DMS153 (cell line): ENCODE measurements at places on chromosomes 2 and 18.

DNA sequence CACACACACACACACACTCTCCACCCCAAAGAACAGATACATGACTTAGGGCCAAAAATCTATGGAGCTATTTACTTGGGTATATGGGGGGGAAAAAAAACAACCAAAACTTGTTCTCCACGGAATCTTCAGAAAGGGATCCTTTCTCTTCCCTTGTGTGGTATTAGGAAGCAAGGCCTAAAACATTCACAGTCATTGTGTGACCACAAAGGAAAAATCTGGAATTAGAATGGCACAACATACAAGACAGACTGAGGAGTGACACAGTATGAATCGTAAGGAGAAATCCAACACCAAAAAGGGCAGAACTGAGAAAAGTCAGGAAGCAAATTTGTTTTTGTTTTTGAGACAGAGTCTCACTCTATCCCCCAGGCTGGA is 70.3 kb downstream of the ASXL2 start:
- no peak for DNase-seq

- no peak for DNase-seq
Measured at GRCh38 chr2:181300600-181301291, 156.4 kb upstream of the ITGA4 start.

- DNase-seq = no peak
Measured at GRCh38 chr18:59481436-59481835, 122.4 kb upstream of the LMAN1 start.

DNA sequence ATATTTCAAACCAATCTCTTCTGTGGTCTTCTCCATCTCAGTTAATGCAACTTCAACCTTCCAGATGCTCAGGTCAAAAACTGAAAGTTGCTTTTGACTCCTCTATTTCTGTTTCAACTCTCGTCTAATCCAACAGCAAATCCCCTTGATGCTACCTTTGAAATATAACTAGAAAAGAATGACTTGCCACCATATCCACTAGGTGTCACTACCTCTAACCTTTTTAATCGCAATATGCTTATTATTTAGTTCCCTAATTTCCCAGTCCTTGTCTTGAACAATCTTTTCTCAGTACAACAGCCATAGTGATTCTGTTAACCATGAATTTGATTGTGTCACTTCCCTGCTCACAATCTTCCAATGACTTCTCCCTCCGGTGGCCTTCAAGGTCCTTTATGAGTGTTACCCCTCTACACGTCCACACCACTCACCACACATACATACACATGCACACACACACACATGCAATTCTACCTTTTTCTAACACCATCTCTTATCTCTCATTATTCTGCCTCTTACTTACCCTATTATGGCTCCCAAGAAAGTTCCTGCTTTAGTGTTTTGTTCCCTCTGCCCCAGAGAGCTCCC is 245.5 kb upstream of the KCNJ3 start:
- no peak for DNase-seq

DNA sequence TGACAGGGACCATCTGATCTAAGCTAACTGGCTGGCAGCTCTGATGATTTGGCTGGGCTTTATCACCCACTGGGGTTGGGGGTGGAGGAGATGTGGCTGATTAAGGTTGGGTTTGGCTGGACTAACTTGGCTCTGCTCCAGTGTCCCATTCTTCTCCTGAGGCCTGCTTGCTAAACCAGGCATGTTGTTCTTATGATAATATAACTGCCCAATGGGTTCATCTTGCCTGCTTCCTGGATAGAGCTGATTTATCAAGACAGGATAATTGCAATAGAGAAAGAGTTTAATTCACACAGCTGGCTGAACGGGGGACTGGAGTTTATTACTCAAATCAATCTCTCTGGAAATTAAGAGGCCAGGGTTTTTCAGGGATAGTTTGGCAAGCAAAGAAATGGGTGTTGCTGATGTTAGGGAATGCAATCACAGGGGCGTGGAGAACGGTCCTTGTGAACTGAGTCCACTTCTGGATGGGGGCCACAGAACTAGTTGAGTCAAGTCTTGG is 150.4 kb downstream of the PTH2R start:
- peak; percentile 54 for DNase-seq

- DNase-seq = no peak
Measured at GRCh38 chr2:193409951-193410350, 1215.2 kb upstream of the TMEFF2 start.

DNA sequence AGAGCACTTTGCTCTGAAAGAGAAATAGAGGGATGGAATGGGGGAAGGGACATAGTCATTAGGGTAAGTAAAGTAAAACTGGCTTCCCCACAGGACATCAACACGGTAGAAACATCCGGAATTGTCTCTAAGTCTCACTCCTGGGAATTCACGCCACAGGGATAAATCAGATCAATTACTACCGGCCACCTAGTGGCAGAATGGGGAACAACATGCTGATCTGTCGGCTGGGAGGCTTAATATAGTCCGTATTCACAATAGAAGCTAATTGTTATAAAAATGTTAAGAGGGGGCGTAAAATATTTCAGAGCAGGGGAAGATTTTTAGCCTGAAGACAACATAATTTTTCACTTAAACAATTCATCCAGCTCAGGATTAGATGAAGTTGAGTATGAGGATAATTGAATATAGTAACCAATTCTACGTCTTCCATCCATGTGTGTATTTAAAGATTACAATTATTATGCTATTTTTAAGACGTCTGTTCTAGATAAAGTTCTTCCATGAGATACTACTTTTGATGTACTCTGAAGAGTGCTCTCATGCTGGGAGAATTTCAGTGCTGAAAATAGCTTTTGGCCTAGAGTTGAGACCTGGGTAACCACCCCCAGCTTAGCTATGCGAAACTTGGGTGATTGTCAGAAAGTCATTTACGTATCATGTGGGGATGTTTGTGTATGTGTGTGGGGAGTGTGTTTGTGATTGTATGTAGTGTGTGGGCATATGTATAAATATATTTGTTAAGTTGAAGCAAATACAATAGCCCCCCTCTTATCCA is 65.7 kb downstream of the LRRTM1 start:
- DNase-seq = no peak

DNA sequence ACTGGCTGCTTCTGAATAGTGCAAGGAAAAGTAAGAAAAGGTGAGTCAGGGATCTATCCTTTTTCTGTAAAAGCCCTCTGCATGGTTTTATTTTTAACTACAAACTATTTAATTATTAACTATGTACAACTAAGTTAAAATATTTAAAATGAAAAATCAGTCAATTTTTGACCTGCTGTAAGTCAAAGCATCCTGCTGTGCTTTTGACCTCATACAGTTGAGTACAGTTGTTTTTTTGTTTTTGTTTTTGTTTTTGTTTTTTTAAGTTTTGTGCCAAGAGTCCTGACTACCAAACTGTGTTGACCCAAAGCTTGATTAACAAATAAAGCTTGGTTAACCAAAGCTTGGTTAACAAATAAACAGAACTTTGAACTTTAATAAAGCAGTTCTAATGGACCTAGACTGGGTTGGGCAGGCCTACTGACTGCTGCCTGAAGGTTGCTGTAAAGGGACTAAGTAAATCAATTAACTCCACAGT is at the start of gene ACMSD:
TSS of gene ACMSD (plus strand) at position 474 of the 478 bp plus-strand sequence. CDS start 67 bp downstream, outside the sequence.
- DNase-seq = no peak

DNA sequence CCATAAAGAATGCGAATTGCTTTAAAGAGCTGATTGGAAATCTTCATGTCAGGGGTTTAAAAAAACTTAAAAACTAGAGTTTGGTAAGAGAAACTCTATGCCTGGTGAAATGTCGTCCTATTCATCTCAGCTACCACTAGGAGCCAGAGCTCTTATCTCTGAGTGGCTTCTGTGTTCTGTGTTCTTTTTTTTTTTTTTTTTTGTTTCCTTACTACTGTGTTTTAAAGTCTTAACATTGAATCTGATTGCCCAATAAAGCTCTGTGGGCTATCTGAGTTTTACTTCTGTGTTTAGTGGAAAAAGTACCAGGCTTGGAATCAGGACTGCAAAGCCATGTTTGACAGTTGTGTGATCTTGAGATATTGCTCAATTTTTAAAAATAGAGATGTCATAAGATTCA is 494.8 kb downstream of the RIT2 start:
- DNase-seq = no peak

DNA sequence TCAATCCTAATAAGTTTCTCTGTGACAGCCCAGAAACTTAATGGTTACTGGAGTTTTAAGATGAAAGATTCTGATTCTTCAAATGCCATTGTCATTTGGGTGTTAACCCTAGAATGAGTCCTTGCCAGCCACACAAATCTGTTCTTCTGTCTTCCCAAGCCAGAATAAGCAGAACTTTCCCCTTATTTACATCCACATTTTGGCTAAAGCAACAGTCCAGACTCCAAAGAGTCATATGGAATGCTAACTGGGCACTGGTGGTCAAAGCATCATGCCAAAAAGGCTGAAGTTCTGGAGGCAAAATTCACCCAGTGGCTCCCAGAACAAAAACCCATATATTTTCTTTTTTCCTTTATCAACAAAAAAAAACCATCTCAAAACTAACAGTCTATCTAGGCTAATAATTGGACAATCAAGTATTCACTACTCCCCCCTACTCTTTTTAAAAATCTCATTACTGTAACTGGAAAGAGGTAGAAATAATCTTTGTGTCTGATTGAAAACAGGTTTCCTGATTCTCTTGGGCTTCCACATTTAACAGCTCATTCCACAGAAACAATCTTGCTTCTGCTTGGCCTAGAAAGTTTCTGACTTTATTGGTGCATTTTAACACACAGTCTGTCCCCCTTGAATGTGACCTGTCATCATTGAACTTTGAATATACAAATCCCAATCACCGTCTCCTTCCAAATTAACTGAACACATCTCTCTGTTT is 89.6 kb upstream of the SETBP1 start:
- DNase-seq = no peak

- peak; percentile 24 for DNase-seq
Measured at GRCh38 chr2:46309052-46309953, 12.1 kb downstream of the EPAS1 start.

DNA sequence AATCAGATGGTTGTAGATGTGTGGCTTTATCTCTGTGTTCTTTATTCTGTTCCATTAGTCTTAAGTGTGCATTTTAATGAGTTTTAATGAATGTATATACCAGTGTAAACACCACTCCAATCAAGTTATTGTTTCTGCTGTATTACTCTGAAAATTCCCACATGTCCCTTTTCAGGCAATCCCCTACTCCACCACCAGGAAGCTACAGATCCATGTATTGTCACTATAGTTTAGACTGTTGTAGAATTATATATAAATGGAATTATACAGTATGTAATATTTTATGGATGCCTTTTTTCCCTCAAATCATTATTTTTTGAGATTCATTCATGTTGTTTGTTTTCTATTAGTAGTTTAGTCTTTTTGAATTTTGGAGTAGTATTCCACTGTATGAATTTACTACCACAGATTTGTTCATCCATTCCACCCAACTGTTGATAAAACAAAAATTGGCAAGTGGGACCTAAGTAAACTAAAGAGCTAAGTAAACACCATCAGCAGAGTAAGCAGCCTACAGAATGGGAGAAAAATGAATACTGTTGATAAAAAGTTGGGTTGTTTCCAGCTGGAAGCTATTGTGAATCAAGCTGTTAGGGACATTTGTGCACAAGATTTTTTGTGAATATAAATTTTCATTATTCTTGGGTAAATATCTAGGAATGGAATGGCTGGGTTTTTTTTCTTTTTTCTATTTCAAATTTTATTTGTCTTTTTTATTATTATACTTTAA is 262.0 kb downstream of the CAMKMT start:
- DNase-seq = peak; percentile 30

DNA sequence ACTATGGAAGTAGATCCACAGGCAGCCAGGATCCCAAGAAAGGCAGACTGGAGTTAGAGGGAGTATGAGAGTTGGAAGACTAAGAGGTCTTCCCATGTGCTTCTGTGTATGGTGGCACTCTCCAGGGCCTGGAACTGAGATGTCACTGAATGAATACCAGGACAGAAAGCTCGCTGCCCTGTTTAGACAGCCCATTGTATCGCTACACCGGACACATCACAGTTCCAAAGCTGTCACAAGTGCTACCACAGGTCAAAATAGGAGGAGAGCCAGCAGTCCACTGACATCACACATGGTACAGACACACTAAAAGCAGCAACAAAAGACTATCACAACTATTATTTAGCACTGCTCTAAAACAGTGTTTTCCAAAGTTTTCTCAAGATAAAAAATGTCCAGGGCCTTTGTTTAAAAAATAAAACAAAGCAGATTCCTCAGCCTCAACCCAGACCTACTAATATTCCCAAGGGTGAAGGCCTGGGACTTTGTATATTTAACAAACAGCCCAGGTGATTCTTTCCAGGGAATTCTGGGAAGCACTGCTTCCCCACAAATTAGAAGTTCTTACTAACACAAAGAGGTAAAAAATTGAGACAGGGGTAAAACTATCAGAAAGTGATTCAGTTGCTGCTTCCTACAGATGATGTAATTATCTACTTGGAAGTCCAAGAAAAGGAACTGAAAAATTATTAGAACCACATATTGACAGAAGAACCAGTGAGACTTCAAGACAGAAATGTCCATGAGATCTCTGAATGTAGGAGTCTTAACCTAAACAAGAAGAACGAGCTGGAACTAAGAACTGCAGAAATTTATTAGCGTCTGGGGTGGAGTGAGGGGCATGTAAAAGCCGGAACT is 116.0 kb downstream of the DTNB start:
- DNase-seq = no peak

- DNase-seq = no peak
Measured at GRCh38 chr2:205680903-205681302, 1.4 kb upstream of the NRP2 start.

GRCh38 chr2:65314801-65315441 is 87.3 kb downstream of the ACTR2 start:
- no peak for DNase-seq

- peak; percentile 39 for DNase-seq
Measured at GRCh38 chr18:23141104-23141999, 6.1 kb downstream of the CABLES1 start.

GRCh38 chr18:11887328-11888128 is 20.6 kb downstream of the MPPE1 start:
- DNase-seq = no peak

GRCh38 chr2:53275743-53276142 is 491.9 kb upstream of the CHAC2 start:
- DNase-seq = no peak
